Fibroblast of villous mesenchyme (primary cell): ENCODE measurements at places on chromosomes 12 and 14. TPM values are rescaled to one million over a fixed set of nuclear protein-coding genes. Genes with fewer than 3 reads are reported as not detected.

DNA sequence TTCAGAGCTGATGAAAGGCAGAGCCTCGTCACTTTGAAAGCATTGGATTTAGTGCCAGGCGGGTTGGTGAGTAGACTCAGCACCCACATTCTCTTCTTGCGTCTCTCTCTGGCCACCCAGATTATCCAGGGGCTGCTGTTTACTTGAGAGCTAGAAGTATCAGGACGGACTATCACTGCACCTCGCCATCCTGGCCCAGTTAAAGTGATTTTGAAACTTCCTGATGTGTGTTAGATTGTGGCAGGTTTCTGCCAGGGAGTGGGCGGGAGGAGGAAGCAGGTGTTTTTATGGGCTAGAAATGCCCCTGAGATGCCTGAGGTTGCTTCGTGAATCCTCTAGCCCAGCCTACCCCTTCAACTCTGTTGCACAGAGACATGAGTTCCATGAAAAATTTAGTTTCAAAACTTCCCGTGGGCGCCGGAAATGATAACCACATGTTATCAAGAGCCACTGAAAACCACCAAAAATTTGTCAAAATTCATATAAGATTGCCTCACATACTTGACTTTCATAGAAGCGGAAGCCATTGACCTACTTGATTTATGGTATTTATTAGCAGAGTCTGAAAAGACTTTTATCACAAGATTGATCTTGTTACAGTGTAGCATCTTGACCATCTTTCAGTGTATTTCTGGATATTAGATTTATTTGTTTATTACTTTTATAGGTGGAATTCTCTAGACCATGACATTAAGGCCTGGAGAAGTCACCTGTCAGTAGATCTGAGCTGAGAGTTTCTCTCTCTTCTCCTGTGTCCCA lies 466.0 kb downstream of the RAD51B start:
- DNase-seq, result peak; percentile 34

The FLVCR2 gene
- 0.43 and 0.64 TPM in 2 replicates for total RNA-seq

The TAS2R30 gene
- total RNA-seq, result 7.4 and 9.1 TPM in 2 replicates

DNA sequence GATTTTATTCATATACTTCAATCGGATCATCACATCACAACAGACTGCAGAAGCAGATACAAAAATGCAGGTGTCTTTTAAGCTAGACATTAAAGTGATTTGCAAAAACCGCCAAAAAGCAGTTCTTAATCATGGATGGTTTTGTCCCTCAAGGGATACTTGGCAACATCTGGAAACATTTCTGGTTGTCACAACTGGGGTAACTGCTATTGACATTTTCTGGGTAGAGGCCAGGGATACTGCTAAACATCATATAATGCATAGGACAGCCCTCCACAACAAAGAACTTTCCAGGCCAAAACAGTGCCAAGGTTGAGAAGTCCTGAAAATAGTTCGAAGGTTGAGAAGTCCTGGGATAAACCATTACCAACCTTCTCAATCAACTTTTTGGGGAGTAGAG lies 101.8 kb upstream of the BBS10 start:
- no peak for DNase-seq
